CD4-positive, alpha-beta T cell treated with Interleukin-4 for 4 hours (primary cell): ENCODE measurements at places on chromosomes 4 and X.
A peak's percentile ranks its signal among the peaks of the same experiment; 100 is the strongest.

DNA sequence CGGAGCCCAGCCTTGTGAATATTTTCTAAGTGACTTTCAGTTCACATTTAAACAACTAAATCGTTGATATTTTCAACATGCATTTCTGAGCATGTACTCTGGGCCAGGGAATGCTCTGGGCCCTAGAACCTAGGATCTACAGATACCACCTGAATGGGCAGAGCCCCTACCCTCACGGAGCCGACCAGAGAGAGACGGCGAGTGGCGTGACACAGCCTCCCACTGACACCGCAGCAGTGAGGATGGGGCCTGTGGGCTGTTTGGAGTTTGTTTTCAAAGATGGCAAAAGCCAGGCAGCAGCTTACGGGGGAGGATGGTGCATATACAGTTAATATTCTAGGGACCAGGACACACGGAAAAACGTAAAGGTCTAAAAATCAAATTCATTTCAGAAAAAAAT lies 17.7 kb downstream of the NELFA start:
- DNase-seq, result no peak

GRCh38 chrX:118884552-118885138 lies 61.0 kb downstream of the ZCCHC12 start:
- no peak for DNase-seq

GRCh38 chrX:79153348-79153747 lies 8.9 kb downstream of the GPR174 start:
- DNase-seq, result no peak

DNA sequence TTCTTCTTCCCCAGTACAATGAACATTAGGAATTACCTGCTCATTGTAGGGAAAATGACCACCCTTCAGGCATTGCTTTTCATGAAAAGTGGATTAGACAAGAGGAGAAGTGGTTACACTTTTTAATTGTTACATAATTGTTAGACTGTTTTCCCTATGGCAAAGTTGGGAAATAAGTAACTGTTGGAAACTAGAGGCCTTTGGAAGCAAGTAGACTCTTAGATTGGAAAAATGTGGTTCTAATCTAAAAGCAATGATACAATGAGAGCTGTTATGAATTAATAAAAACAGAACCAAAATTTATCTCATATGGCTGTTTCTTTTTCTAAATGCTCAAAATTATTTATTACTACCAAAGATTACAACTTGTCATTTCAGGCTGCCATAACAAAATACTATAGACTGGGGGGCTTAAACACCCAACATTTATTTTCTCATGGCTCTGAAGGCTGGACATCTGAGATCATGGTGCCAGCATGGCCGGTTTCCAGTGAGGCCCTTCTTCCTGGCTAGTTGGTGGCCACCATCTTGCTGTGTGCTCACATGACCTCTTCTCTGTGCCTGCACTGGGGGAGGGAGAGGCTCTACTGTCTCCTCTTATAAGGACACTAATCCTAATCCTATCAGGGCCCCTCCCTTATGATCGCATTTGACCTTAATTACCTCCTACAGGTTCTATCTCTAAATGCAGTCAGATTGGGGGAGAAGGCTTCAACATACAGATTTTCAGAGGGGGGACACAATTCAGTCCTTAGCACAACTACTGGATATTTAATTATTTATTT lies 12.5 kb downstream of the CC2D2A start:
- no peak for DNase-seq

DNA sequence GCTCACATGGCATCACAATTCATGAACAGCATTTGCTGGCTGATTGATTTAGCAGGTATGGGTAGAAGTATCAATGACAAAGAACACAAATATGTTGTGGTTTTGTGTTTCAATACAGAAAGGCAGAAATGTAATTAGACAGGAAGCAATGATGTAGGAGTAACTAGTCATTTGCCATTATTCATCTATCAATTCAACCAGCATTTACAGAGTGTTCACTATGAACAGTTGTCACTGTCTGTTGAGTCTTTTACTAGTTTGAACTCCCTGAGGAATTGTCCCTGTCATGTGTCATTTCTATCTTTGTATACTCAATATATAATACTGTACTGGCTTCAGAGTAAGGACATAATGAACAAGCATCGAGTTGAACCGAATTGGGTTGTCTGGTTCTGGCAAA lies 51.5 kb upstream of the ARHGAP24 start:
- DNase-seq, result no peak

DNA sequence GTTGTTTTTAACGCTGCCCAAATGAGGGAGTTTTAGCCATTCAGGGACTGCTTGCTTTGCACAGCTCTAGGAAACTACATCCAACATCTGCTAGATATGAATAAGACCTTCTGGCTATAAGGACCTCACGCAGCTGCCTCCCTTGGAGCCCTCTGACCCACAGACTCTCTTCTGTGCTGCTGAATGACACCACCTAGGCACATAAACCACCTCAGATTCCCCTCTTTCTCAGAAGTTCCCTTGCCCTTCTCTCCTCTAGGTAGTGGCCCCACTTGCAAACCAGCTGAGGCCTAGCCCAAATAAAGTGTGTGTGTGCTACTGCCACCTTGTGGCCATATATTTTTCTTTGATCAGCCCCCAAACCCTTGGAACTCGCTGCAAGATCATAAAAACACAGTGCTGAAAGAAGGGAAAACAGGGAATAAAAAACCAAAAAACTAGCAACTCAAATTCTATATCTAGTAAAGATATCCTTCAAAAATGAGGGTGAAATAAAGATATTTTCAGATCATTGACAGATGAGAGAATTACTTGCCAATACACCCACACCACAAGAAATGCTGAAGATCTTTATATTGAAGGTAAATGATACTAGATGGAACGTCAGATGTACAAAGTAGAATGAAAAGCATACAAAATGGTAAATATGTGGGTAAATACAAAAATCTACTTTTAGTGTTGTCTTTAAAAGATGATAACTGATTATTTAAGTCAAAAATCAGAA lies 265.9 kb downstream of the ADAMTS3 start:
- peak; percentile 55 for DNase-seq

- DNase-seq, result no peak
Observed at GRCh38 chrX:23554304-23554703, 113.0 kb upstream of the PRDX4 start.

DNA sequence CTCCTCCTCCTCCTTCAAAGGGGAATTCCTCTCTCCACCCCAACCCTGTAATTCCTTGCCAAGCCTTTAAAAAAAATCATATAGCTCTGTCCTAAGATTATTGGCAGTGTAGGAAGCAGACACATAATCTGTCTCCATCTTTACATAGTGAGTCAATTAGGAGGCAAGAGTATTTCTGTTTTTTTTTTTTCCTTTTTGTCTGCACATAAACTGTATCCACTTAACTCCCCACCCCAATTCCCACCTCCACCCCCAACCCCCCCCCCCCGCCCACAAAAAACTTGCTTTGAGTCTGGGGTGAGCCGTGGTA lies 182.5 kb downstream of the RASL11B start:
- DNase-seq, result no peak

DNA sequence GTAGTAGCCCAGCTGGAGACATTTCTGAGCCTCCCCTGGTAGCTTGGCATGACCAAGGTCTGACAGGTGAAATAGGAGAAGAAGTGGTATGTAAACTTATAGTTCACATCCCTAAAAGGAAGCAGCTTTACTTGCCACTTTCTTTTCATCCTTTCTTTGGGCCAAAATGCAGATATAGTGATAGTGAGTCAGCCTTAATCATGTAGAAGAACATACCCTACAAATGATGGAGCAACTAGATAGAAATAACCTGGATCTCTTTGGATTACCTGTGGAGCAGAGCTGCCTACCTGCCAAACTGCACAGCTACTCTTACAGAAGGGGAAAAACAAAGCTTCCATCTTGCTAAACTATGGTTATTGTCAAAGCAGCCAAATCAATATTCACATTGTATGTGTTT lies 106.7 kb upstream of the LCORL start:
- DNase-seq, result no peak
